ENCODE measurements at places on chromosomes 1 and 21.

DNA sequence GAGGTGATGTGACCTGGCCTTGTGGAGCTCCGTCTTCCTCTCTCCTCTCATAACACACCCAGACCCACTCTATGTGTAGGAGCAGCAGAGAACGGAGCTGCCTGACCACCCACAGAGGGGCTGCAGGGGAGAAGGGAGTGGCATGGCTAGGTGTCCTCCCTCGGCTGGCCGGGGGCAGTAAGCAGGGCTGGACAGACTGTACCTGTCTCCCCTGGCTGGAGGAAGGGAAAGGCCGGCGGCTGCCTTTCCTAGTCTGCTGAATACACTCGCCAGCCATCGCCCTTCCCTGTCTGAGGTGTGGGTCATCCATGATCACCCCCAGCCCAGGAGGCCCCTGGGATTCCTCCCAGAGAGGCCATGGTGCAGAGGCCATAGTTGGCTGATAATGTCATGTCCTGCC is 187.2 kb upstream of the AJAP1 start:
- DNase-seq = no peak

GRCh38 chr21:29521872-29522271 is 223.2 kb downstream of the BACH1 start:
- DNase-seq = no peak

GRCh38 chr21:27301220-27301619 is 334.3 kb upstream of the ADAMTS5 start:
- no peak for DNase-seq

DNA sequence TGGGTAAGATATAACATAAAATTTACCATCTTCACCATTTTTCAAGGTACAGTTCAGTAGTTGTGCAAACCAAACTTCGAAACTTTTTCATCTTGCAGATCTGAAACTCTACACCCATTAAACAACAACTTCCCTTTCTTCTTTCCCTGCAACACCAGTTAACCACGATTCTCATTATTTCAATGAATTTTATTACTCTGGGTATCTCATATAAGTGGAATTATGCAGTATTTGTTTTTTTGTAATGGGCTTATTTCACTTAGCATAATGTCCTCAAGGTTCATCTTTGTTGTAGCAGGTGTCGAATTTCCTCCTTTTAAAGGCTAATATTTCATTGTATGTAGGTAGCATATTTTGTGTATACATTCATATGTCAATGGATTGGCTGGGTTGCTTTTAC is 146.1 kb downstream of the SPATA46 start:
- DNase-seq = no peak

DNA sequence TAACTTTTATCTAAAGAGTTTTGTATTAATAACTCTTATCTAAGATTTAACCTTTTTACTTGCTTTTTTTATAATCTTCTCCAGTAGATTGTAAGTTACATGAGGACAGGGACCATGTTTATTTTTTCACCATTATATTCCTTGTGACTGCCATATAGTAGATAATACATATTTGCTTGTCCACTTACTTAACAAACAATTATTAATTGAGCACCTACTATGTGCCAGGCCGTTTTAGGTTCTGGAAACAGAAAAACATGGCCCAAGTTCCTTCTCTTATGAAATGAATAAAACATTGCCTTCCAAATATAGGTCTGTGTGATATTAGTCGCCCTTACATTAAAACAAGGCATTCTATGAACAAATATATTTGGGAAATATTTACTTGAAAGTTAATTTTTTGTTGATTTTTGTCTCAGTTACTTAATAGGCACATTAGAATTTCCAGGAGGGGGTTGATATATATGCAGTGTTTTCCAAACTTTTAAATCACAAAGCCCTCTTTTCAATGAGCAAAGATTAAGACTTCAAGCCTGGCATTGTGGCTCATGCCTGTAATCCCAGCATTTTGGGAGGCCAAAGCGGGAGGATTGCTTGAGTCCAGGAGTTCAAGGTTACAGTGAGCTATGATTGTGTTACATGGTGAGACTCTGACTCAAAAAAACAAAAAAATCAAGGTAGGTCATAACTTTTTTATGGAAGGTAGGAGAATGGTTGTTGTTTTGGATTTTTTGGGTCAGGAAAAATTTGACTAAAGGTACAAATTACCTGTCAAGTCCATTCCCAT is 22.7 kb downstream of the CDKN2C start:
- no peak for DNase-seq

DNA sequence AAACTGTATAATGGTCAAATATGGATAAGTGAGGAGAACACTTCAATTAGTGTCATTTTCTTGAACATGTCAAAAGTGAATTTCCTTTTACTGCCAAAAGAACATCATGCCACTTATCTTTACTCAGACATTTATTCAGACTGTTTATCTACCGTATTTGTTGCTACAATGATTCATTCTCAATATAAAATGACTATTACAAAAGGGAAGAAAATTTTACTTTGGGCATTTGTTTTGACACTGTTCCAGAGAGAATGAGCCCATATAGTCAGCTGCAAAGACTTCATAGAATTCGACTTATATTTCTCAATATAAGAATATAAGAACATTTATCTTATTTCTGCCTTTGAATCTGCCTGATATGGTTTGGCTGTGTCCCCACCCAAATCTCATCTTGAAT is 1699.1 kb downstream of the BRINP3 start:
- no peak for DNase-seq

GRCh38 chr1:6103111-6103853 is 57.6 kb downstream of the KCNAB2 start:
- no peak for DNase-seq

DNA sequence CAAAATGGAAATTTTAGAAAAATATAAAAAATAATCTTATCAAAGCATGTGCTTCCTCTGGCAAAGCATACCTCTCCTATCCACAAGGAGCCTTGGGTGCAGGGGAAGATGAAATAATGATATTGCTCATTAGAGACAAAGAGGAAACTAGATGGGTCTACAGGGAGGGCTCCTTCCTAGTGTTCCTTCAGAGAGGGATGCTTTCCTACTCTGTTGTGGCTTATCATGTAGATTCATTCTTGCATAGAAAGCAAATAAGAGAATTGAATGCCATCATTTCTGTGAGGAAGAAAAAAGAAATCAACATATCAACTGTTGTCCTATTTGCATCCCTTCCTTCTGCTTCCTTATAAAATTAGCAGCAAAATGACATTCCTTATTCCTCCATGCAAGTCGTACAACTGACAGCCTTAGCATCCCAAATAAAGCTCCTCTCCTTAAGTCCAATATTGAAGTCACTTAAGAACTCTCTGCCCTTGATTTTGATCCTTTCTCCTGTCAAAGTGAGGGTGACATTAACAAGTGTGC is 543.9 kb upstream of the PLXNA2 start:
- no peak for DNase-seq

- DNase-seq = no peak
These were observed 6.0 kb downstream of the RSPH1 start for GRCh38 chr21:42489991-42490390.

DNA sequence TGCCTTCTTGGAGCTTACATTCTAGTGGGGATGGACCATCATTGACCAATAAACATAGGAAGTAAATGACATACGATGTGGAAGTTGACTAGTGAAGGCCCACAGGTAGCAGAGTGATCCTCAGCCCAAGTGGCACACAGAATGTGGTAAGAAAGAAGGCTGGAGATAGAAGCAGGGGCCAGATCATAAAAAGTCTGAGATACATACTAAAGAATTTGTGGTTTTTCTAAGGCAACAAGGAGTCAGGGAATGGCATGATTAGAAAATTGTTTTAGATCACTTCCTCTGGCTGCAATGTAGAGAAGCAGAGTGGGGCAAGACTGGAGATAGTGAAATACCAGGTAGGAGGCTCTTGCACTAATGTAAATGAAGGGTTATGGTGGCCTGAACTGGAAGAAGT is 154.0 kb downstream of the VPS13D start:
- no peak for DNase-seq

DNA sequence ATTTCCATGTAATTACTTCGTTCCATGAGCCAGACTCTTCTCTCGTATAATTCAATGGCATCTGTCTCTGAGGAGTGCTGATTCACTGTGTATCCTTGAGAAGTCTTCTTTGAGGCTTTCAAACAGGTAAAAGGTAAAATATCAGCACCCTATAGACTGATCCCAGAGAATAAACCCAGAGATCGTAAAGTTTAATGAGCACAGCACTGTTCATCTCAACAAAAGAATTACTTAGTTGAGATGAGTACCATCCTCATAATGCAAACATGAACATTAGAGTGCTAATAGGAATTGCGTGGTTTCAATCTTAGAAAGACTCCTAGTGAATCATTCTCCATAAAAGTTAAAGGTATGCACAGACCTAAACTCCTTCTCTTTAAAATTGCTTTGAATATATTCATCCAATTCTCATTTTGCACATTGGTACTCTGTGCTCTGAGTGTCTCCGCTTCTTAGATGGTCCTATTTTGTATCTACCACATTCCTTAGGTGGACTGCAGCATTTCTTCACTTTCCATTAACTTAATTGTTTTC is 97.2 kb downstream of the TBX15 start:
- no peak for DNase-seq

GRCh38 chr1:161175771-161176453 is 1.4 kb downstream of the B4GALT3 start:
- no peak for DNase-seq

- no peak for DNase-seq
These were observed 73.1 kb upstream of the PRDX6 start for GRCh38 chr1:173403996-173404395.

- DNase-seq = no peak
These were observed 2.5 kb upstream of the VAMP3 start for GRCh38 chr1:7768583-7768982.

GRCh38 chr21:20661745-20662422 is 336.3 kb upstream of the NCAM2 start:
- DNase-seq = no peak

DNA sequence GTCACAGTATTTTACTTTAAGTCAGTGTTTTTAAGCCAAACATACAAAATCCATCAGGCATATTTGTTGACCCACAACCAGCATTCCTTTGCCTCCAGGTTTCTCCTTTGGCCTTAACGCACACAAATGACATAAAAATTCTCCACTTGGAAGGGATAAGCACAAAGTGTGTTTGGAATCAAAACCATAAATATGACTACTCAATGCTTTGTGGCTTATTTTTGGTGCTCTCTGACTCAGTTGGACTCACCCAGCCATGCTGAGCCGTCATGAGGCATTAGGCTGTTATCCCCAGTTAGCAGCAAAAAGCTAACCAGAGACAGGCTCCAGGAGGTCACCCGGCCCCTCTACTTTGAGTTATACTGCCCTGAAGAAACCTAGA is 948 bp downstream of the PRUNE1 start:
- DNase-seq = no peak

DNA sequence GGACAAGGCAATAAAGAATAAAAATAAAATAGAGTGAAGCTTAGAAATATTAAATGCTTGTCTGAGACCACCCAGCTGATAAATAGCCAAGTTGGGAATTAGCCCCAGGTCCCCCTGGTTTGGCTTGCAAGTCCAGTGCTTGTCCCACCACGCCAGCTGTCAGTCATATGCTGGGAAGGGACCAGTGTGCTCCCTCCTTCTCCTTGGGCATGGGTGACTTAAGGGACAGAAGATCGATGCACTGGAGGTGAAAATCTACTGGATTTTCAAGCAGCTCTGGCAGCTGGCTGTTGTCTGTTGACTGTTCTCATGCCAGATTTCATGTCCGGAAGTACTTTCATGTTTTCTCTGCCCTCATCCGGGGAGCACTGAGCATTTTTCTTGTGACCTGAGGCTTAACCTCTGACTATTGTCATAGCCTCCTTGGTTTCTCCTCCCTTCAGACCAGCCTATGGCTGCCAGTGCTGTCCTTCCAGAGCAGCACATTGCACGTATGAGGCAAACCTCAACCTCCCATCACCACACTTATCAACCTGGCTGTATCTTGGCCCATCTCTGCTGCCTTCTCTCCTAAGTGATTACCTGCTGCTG is 12.4 kb downstream of the LMOD1 start:
- DNase-seq = no peak

DNA sequence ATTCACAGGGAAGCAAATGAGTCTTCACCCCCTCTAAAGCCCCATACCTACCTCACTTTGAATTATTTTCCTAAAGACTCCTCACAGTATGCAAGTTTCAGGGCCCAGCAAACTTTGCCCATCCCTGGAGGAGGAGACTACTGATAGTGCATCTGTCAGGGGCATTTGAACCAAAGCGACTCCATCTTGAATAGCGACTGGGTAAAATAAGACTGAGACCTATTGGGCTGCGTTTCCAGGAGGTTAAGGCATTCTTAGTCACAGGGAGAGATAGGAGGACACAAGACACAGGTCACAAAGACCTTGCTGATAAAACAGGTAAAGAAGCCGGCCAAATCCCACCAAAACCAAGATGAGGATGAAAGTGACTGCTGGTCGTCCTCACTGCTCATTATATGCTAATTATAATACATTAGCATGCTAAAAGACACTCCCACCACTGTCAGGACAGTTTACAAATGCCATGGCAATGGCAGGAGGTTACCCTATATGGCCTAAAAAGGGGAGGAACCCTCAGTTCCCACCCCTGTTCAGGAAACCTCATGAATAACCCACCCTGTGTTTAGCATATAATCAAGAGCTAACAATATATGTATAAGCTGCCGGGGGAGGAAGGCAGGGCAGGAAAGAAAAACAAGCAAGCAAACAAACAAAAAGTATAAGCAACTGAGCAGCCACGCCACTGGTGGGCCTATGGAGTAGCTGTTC is 3.3 kb upstream of the PKNOX1 start:
- no peak for DNase-seq

DNA sequence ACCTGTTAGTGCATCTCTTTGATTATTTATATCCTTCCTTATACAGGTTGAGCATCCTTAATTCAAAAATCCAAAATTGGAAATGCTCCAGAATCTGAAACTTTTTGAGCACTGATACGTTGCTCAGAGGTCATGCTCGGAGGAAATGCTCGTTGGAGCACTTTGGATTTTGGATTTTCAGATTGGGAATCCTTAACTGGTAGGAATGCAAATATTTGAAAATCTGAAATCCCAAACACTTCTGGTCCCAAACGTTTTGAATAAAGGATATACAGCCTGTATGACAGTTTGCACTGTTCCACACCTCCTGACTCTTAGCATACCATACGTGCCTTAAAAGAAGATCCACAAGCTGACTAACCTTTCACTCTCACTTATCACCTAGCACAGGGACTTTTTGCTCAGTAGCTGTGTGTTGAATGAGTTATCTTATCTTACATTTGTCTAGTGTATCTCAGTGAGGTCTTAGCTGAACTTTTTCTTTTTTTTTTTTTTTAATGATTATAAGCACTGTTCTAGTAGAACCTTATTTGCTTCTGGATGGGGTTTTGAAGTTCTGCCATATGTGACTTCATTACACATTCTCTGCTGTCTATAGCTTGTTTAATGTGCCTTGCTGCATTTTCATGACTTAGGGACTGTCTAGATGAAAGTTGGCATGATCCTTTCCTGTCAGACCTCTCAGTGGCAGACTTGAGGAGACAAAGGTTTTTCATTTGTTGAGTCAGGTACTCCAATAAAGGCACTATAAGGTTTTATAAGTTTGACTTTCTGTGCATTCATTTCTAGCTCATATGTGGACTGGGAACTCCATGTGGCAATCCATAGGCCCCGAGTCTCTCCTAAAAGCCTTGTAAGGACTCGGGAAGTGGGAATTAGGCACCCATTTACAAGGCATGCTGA is 21.6 kb downstream of the PTGFRN start:
- no peak for DNase-seq
